Progenitor cell of endocrine pancreas (in vitro differentiated cells): ENCODE measurements at places on chromosomes 16 and 17.

- H3K27ac ChIP-seq, result no peak overlapping the region
- no peaks in the 10 kb centered on the region for H3K4me1 ChIP-seq
- no peaks in the 10 kb centered on the region for H3K36me3 ChIP-seq
- H3K4me3 ChIP-seq, result no peak overlapping the region
- peaks cover 3% of the 10 kb centered on the region for H3K27me3 ChIP-seq
These were observed 72.4 kb downstream of the PGS1 start for GRCh38 chr17:78450696-78451345.

GRCh38 chr17:18326039-18326438 lies 10.9 kb downstream of the SMCR8 start:
- no peaks in the 10 kb centered on the region for H3K27me3 ChIP-seq
- DNase-seq, result no peak
- H3K27ac ChIP-seq, result no peak overlapping the region

GRCh38 chr17:4480929-4481898 lies 17.5 kb upstream of the SPNS2 start:
- H3K4me1 ChIP-seq, result peaks cover 12% of the 10 kb centered on the region
- H3K27me3 ChIP-seq, result peaks cover 4% of the 10 kb centered on the region
- DNase-seq, result no peak

DNA sequence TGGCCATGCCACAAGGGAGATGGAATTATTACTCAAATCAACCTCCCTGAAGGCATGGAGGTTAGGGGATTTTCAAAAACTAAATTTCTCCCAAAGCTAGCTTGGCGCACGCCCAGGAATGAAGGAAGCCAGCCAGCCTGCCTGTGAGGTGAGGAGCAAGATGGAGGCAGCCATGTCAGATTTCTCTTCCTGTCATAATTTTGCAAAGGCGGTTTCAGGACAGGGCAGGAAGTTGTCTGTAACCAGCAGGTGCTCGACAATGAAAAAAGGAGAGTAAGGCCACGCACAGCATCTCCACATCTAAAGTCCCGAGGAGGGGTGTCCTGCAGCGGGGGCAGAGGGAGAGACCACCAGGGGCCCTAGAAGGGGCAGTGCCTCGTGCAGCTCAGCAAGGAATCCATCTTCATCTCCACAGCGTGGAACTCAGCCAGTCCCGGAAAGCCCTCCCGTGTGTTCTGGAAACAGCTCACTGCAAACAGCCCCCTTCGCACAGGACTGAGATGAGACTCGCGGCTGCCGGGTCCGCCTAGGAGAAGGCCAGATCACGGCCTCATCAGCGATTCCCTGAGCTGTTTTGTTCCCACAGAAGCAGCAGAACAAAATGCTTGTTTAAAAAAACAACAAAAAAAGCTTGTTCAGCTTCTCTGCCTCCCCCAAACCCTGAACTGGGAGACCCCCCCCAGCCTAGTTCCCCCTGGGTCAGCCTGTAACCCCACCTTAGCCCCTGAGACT lies 47.8 kb downstream of the SLC7A5 start:
- H3K27ac ChIP-seq, result no peak overlapping the region
- H3K4me1 ChIP-seq, result peaks cover 12% of the 10 kb centered on the region
- H3K27me3 ChIP-seq, result peaks cover 24% of the 10 kb centered on the region
- no peak overlapping the region for H3K4me3 ChIP-seq
- DNase-seq, result no peak
- no peaks in the 10 kb centered on the region for H3K36me3 ChIP-seq

- no peak for DNase-seq
- H3K36me3 ChIP-seq, result peaks cover 26% of the 10 kb centered on the region
- H3K4me3 ChIP-seq, result no peak overlapping the region
- H3K27me3 ChIP-seq, result no peaks in the 10 kb centered on the region
These were observed 67.4 kb upstream of the ENDOV start for GRCh38 chr17:80347536-80347935.

DNA sequence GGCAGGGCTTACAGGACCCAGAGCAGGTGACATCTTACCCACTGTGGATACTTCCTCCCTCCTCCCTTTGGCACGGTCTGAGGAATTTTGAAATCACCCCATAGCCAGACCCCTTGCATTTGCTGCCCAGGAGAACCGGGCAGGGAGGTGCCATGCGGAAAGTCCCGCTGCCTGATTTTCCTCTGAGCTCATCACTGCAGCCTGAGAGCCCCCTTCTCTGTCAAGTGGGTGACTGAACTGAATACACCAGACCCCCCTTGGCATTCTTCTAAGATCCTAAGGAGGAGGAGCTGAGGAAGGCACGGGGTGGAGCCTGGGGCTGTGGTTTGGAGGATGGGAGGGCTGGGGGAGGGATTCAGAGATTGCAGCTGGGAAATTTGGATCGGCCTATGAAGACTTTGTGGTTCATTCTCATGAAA lies 173.4 kb downstream of the RAB11FIP4 start:
- H3K27ac ChIP-seq, result peak overlapping the region; percentile 13
- peaks cover 35% of the 10 kb centered on the region for H3K4me1 ChIP-seq
- H3K36me3 ChIP-seq, result no peaks in the 10 kb centered on the region
- no peak for DNase-seq

- no peaks in the 10 kb centered on the region for H3K36me3 ChIP-seq
- H3K4me3 ChIP-seq, result no peak overlapping the region
- peaks cover 43% of the 10 kb centered on the region for H3K27me3 ChIP-seq
- no peak for DNase-seq
- H3K27ac ChIP-seq, result no peak overlapping the region
- H3K4me1 ChIP-seq, result peaks cover 7% of the 10 kb centered on the region
These were observed 398.7 kb upstream of the C16orf82 start for GRCh38 chr16:26668026-26668425.

GRCh38 chr16:72924537-72924926 lies 123.4 kb downstream of the ZFHX3 start:
- H3K27ac ChIP-seq, result peak overlapping the region; percentile 98
- H3K36me3 ChIP-seq, result peaks cover 2% of the 10 kb centered on the region
- DNase-seq, result no peak
- peaks cover 54% of the 10 kb centered on the region for H3K4me1 ChIP-seq
- H3K4me3 ChIP-seq, result peak overlapping the region; percentile 41

- H3K27ac ChIP-seq, result no peak overlapping the region
- DNase-seq, result no peak
- peaks cover 17% of the 10 kb centered on the region for H3K4me1 ChIP-seq
- H3K4me3 ChIP-seq, result peak overlapping the region; percentile 92
- H3K27me3 ChIP-seq, result peaks cover 17% of the 10 kb centered on the region
- no peaks in the 10 kb centered on the region for H3K36me3 ChIP-seq
These were observed 220 bp upstream of the ARHGAP44 start for GRCh38 chr17:12789075-12789480.

GRCh38 chr16:23175651-23176050 lies 6.9 kb upstream of the SCNN1G start:
- H3K4me1 ChIP-seq, result no peaks in the 10 kb centered on the region
- H3K4me3 ChIP-seq, result no peak overlapping the region
- peaks cover 32% of the 10 kb centered on the region for H3K27me3 ChIP-seq
- no peak for DNase-seq

DNA sequence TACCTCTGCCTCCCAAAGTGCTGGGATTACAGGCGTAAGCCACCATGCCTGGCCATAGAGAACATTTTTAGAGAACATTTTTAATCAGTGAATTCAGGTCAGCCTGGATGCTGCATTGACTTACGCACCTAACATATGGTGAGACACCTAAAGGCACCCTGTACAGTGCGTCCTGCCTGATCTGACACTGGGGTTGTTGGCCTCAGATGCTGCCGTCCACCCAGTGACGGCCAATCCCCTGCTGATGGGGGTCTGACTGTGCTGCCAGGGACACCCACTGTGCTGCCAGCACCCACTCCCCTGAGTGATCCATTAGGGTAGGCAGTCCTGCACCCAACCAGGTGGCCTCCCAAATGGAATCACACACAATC lies 38.5 kb downstream of the WNT3 start:
- peaks cover 1% of the 10 kb centered on the region for H3K4me1 ChIP-seq
- H3K36me3 ChIP-seq, result no peaks in the 10 kb centered on the region
- peaks cover 28% of the 10 kb centered on the region for H3K27me3 ChIP-seq

DNA sequence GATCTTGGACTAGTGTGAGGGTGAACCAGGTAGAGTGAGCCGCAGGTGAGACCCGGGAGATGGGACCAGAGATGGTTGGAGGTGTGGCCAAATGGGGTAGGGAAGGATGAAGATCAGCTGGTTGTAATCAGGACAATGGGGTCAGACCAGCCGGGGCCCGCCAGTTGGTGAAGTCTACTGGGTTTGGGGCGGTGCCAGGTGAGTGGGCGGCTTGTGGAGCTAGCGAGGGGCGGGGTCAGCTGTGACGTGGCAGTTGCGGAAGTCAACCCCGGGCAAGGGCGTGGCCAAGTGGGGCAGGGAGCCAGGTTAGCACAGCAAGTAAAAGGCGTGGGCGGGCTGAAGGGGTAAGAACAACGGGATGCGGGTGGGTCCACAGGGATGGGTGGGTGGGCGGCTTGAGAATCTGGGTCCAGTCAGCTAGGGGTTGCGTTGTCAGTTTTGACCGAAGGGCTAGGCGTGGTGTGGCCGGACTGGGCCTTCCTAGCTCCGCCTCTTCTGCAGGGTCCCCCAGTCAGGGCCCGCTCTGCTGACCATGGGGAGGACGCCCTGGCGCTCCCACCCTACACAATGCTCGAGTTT lies 25.5 kb upstream of the ALKBH5 start:
- peaks cover 7% of the 10 kb centered on the region for H3K27me3 ChIP-seq
- H3K4me1 ChIP-seq, result peaks cover 13% of the 10 kb centered on the region
- peak overlapping the region; percentile 85 for H3K4me3 ChIP-seq
- peak overlapping the region; percentile 89 for H3K27ac ChIP-seq
- no peaks in the 10 kb centered on the region for H3K36me3 ChIP-seq
- peak; percentile 76 for DNase-seq

DNA sequence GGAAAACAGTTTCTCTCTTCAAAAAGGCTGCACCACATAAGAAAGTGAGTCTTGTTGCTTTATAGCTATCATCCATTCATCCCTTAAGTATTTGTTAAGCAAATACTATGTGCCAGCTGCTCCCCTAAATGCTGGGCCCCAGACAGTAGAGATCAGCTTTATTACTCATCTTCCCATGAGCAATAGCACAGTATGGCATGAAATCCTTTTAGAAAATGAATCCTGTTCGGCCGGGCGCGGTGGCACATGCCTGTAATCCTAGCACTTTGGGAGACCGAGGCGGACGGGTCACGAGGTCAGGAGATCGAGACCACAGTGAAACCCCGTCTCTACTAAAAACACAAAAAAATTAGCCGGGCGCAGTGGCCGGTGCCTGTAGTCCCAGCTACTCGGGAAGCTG lies 99.5 kb downstream of the MYO1D start:
- no peaks in the 10 kb centered on the region for H3K4me1 ChIP-seq
- no peak overlapping the region for H3K4me3 ChIP-seq
- peaks cover 2% of the 10 kb centered on the region for H3K36me3 ChIP-seq

GRCh38 chr16:87979352-87979751 lies 28.1 kb downstream of the BANP start:
- H3K4me1 ChIP-seq, result peaks cover 18% of the 10 kb centered on the region
- no peak overlapping the region for H3K27ac ChIP-seq
- H3K36me3 ChIP-seq, result peaks cover 25% of the 10 kb centered on the region
- no peaks in the 10 kb centered on the region for H3K27me3 ChIP-seq

DNA sequence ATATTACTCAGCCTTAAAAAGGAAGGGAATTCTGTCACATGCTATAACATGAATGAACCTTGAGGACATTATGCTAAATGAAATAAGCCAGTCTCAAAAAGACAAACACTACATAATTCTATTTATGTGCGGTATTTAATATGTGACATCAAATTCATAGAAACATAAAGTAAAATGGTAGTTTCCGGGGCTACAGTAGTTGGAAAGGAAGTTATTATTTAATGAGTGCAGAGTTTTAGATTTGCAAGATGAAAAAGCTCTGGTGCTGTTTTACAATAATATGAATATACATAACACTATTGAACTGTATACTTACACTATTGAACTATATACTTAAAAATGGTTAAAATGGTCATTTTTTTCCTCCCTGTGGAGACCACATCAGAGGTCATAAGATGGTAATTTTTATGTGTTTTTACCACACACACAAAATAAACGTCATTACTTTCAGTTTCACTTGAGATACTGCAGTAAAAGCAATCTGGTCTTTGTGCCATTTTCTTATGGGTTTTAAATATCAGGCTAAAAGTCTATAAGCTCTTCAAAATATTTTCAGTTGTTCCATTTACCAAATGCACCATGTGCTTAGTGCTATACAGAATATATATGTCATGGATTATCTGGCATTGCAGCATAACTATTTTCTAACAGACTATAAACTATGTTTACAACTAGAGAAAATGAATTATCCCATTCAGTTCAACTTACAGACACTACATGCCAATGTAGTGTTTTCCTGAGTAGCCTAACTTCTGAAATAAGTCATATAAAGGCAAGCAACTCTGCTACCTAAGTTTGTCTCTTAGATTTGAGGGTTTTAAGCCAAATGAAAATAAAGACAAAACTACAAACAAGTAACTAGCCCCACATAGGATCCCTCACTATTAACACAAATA lies 90.9 kb downstream of the SPAG9 start:
- H3K4me1 ChIP-seq, result no peaks in the 10 kb centered on the region
- no peak overlapping the region for H3K27ac ChIP-seq
- H3K4me3 ChIP-seq, result no peak overlapping the region
- DNase-seq, result no peak
- H3K27me3 ChIP-seq, result no peaks in the 10 kb centered on the region

DNA sequence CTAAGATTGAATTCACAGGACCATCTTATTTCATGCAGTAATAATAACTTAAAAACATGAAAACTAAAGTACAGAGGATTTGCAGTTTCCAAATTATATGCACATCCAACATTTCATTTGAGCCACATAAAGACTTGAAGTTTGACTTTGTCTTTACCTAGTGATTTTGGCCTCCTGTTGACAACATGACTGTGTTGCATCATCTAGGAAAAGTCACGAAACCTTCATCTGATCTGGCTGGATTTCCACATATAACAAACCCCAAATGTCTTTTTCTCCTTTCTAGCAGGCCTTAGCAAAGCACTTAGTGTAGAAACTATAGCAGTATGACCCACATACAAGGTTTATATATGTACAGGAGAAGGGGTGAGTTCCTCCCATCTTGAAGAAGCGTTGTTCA lies 406.5 kb upstream of the CDH5 start:
- no peaks in the 10 kb centered on the region for H3K36me3 ChIP-seq
- H3K27me3 ChIP-seq, result peaks cover 16% of the 10 kb centered on the region

DNA sequence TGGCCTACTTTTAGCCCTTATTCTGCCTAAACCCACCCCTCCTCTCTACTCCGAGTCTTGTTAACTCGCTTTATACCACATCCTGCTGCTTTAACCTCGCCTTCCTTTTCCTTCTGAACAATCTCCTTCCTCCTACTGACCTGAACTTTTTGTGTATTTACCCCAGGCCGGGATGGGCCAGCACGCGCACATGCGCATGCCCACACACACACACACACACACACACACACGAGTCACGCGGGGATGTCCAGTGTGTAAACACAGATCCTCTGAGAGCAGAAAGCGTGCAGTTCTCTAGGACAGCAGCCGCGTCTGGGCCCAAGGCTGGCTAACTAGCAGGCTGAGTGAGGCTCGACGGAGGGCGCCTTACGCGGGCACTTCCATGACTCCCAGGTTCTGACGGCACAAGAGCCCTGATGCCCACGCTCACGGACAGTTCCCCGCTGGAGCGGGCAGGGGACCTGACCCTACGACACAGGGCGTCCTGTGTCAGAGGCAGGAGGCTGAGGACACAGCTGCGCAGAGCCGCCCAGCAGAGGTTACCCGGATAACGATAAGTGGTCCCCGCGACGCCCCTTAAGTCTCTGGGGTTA lies 610 bp downstream of the PIK3R5 start:
- H3K27me3 ChIP-seq, result peaks cover 63% of the 10 kb centered on the region
- DNase-seq, result no peak
- no peak overlapping the region for H3K27ac ChIP-seq
- H3K36me3 ChIP-seq, result peaks cover 2% of the 10 kb centered on the region
- peak overlapping the region; percentile 22 for H3K4me3 ChIP-seq

GRCh38 chr17:57677301-57677700 lies 67.8 kb downstream of the CCDC182 start:
- H3K27ac ChIP-seq, result no peak overlapping the region
- no peak for DNase-seq
- peaks cover 4% of the 10 kb centered on the region for H3K4me1 ChIP-seq
- H3K4me3 ChIP-seq, result no peak overlapping the region
- H3K36me3 ChIP-seq, result peaks cover 9% of the 10 kb centered on the region
